MCF 10A (cell line): ENCODE measurements at places on chromosomes 5 and 9. TPM values are rescaled to one million over a fixed set of nuclear protein-coding genes. Genes with fewer than 3 reads are reported as not detected.

Gene NRG2
- 0.23 TPM in 1 of 2 replicates, not detected in the other for total RNA-seq

GRCh38 chr9:131787838-131788237 is 48.0 kb upstream of the RAPGEF1 start:
- DNase-seq: no peak
- H3K4me3 ChIP-seq: no peak overlapping the region
- H3K27me3 ChIP-seq: peaks cover 89% of the 10 kb centered on the region
- no peak overlapping the region for H3K27ac ChIP-seq
- H3K4me1 ChIP-seq: no peaks in the 10 kb centered on the region

DNA sequence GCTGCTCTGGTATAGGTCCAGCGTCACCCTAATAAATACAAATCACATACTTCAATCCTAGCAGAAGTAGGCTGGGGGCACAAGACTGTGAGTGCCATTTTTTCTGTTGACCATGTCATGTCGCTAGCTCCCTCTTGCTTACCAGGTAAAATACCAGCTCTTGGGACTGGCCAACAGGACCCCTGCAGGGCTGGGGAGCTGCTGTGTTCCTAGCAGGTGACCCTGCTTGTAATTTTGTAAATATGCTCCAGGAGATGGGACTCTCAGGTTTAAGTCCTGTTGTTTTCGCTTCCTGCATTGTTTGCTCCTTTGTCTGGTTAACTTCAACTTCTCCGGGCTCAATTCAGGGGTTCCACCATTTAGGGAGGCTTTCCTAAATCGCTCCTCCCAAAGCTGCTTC is 286.6 kb upstream of the DAP start:
- no peaks in the 10 kb centered on the region for H3K36me3 ChIP-seq
- H3K4me1 ChIP-seq: no peaks in the 10 kb centered on the region
- H3K27ac ChIP-seq: no peak overlapping the region

DNA sequence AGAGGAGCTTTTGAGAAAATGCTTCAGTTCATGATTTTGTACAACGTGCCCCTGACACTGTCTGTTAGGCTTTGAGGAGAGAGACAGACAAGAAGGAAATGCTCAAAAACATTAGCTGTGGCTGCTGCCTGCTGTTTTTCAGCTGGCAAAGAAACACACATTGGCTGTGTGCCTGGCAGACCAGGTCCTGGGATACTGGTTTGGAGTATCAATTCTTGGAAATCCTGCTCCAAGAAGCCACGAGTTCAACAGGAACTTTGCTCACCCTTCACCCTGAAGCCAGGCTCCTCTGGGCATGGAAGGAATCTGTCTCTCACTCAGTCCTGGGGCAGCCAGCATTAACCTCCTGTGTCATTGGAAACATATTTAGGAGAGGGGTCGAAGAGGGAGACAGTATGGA is 245.5 kb downstream of the AUH start:
- H3K27me3 ChIP-seq: no peaks in the 10 kb centered on the region
- no peak overlapping the region for H3K27ac ChIP-seq

Gene GLRA1
- total RNA-seq: not detected in 2 replicates

Gene STC2
- total RNA-seq: 316 and 414 TPM in 2 replicates

GRCh38 chr5:11182441-11183080 is 421.5 kb upstream of the DAP start:
- no peaks in the 10 kb centered on the region for H3K36me3 ChIP-seq
- peak; percentile 50 for DNase-seq
- no peak overlapping the region for H3K27ac ChIP-seq
- H3K4me3 ChIP-seq: no peak overlapping the region
- no peaks in the 10 kb centered on the region for H3K4me1 ChIP-seq

Gene PCDHGA3
- total RNA-seq: 0.07 and 0.25 TPM in 2 replicates

Gene STPG3
- total RNA-seq: not detected in 2 replicates
